DMS79 (cell line): ENCODE measurements at places on chromosomes 4 and X.

- no peak for DNase-seq
Observed at GRCh38 chr4:108036213-108036612, 46.5 kb downstream of the HADH start.

DNA sequence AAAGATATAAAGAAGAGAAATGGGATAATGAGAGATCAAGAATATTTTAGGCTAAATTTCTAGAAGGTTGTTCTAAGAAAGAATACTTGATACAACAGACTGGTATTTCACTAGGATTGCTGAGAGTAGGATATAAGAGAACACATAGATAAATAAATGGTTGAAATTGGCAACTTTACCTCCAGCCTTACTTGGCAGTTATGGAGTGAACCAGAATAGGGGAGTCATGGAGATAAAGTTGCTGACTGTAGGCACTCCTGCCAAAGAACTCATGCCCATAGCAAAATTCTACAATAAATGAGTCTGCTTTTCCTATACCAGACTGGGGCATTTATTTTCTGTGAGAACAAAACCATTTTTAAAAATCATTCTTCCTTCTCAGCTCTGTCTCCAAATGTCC is 26.4 kb upstream of the MMRN1 start:
- DNase-seq, result no peak

- no peak for DNase-seq
Observed at GRCh38 chrX:138929926-138930582, 218.5 kb upstream of the FGF13 start.

DNA sequence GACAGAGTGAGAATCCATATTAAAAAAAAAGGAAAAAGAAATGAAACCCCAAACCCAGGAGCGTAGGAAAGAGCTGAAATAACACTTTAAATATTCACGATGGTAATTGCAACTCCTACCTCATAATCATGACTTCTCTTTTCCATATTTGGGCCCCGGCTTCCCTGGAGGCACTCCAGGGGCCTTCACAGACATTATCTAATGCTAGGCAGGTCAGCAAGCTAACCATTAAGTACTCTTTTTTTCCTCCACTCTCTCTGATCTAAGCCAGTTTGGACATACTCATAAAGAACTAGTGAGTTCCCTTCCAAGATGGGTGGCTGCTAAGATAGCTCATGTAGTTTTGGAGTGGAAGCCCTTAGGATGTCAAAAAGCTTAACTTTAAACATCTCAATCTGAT is 83.2 kb downstream of the SH3KBP1 start:
- DNase-seq, result no peak

- no peak for DNase-seq
Observed at GRCh38 chr4:4575284-4576211, 33.7 kb upstream of the STX18 start.

- no peak for DNase-seq
Observed at GRCh38 chr4:76998251-76998901, 48.8 kb downstream of the SEPTIN11 start.

DNA sequence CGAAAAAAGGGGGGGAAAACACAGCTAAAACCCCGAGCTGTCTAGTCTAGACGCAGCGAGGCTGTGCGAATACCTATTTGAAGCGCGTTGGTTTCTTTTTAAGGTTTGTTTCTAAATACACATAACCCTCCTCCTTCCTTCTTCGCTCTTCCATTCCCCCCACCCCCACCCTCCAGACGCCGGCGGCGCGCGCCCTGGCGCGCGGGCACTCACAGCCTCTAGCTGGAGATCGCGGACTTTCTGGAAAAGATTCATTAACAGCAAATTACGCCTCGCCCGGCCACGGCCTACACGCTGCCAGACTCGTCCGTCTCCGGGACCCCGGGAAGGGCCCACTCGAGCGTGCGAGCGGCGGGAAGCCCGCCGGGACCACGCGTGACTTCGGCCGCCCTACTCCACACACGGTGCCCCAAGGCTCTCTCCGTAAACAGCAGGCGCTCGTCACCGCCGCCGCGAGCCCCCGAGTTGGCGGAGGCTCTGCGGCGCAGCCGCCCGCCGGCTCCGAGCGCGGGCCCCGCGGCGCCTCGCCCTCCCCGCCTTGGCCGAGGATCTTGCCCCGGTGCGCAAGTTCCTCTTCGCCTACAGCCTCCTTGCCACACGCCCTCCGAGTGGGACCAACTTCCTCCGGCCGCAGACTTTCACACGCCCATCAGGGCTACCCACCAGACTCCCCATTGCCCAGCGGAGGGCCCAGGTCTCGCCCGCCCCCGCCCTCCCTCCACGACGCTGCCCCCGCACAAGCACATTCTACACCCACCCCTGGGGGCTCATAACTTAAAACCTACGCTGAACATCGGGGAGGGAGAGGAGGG is 2.0 kb downstream of the BCOR start:
- no peak for DNase-seq

DNA sequence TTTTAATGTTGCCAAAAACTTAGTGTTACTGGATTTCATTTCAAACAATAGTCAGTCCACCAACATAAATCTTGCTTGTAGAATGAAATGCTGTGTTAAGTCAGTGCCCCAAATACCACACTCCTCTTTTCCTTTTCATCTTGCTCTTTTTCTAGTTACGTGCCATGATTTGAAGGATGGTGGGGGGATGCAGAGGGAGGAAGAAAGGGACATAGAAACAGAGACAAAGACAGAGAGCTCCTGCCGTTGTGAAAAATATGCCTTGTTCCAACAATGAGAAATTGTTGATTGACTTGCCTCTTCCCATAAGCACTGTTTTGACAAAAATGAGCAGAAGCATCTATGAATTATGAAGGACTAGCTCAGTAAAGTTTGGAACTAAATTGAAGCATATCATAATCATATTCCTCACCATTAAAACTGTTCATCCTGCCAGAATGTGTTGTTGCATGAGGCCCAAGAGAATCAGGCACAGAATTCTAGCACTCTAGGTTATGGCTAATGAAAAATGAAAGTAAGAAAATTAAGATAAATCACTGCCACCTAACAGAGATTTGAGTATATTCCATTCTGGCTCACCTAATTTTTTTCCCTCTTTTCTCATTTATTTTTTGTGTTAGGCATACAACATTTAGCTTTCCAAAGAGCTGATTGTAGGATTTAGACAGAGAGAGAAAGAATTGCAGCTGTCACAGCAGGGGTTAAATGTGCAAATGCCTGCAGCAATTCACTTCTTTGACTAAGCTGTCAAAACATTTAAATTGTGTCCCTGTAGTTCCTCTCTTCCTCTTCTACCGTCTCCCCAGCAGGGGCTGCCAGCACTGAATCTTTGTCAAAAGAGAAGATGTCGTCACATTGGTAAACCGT is 111.6 kb upstream of the PTPN13 start:
- DNase-seq, result no peak

DNA sequence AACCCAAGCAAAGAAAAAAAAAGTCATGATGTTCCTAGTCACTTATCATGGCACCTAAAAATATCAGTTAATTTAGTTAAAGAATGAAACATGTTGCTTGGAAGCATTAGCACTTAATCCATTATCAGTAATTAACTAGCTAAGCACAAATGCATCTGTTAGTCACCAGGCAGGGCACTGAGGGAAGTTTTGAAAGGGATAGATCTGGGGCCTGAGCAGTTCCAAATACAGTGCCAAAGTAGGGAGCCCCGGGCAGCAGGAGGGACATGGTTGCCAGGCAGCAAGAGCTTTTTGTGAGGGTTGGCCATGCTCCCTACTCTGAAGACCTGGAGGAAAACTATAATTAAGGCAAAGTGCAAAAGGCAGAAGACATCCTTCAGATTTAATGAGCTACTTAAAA is 62.0 kb downstream of the PHKA1 start:
- no peak for DNase-seq
